ENCODE measurements at places on chromosomes 3 and 15. TPM values are rescaled to one million over a fixed set of nuclear protein-coding genes. Genes with fewer than 3 reads are reported as not detected.

- no peak for DNase-seq
Measured at GRCh38 chr3:16609927-16610580, 4.8 kb upstream of the DAZL start.

- DNase-seq, result peak; percentile 53
Measured at GRCh38 chr3:126654571-126655383, at the start of gene TXNRD3. TSS of gene TXNRD3 (minus strand) at chr3:126655124.

Gene CHRD
- not detected for total RNA-seq

GRCh38 chr15:85555875-85556617 is 175.6 kb downstream of the AKAP13 start:
- no peak for DNase-seq

GRCh38 chr3:107675233-107675900 is 152.6 kb downstream of the BBX start:
- DNase-seq, result no peak

DNA sequence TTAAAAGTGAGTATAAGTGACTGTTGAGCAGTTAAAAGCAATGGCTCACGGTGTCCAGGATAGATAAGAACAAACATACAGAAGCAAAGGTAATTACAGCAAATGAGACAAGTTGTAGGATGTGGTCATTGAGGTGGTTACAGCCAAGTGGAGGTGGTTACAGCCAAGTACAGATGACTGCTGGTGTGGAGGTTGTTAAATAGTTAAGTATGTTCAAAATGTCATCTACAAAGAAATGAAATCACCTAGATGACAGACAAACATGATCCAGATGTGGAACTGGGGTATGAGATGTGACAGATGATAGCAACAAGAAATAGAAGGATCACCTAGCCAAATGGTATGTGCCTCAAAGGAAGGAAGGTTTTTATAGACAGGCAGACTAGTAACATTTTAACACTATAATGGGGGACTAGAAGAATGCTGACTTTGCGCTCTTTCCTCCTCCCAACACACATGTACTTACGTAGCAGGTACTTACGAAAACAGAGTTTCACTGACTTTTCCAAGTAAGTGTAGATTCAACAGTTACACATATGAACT is 6.8 kb upstream of the ANKRD28 start:
- no peak for DNase-seq

- DNase-seq, result no peak
Measured at GRCh38 chr3:62548528-62549205, 175.3 kb upstream of the FEZF2 start.

GRCh38 chr3:124964387-124964786 is 29.8 kb upstream of the MUC13 start:
- no peak for DNase-seq
